NCI-H1105 treated with DMSO at 0.1 percent for 48 hours (cell line): ENCODE measurements at places on chromosomes 3 and 15.

DNA sequence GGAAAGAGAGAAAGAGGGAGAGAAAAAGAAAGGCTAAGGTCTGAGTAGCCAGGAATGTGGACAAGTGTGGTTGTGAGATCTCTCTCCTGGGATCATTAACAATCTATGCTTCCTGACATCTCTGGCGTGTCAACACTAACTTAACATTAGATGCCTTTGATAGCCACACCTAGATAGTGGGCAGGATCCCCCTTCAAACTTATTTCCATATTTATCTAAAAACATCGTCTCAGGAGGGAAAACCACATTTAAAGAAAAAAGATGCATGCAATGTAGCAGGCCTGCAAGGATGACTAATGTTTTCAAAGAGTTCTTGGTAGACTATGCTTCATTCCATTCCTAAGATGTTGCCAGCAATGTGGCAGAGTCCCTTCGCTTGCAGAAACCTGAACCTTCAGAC, 80.9 kb downstream of the MLH1 start:
- DNase-seq = no peak

DNA sequence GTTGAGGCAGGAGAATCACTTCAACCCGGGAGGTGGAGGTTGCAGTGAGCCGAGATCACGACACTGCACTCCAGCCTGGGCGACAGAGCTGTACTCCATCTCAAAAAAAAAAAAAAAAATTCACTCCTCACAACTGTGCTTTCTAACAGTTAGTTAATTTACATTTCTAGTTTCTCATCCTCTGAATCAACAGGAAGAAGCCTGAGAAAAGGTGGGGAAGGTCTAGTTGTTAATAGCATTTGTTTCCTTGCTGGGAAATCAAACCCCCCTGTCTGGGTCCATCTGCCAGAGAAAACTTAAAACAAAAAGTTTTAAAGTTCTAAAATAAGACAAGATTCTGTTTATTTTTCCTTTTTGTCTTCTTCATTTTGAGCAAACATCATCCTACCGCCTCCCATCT, 62.3 kb downstream of the TMEM39A start:
- DNase-seq = no peak

GRCh38 chr3:132134611-132135010, 99.8 kb upstream of the CPNE4 start:
- no peak for DNase-seq

DNA sequence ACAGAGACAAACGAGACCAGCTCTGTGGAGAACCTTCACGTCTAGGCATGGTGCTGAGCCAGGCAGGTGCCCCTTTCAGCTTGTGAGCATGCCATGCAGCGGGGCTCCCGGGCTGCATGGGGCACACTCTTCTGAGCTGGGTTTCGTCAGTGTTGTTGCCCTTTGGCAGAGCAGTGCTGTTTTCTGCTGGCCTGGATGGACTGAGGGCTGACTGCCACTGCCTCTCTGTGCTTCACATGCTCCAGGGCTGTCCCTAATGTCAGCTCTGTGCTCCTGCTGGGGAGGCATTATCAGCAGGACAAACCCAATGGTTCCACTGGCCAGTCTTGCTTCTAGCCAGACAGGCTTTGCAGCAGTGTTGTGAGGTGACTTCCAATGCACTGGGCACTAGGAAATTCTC, 9.5 kb downstream of the GASK1A start:
- DNase-seq = no peak

DNA sequence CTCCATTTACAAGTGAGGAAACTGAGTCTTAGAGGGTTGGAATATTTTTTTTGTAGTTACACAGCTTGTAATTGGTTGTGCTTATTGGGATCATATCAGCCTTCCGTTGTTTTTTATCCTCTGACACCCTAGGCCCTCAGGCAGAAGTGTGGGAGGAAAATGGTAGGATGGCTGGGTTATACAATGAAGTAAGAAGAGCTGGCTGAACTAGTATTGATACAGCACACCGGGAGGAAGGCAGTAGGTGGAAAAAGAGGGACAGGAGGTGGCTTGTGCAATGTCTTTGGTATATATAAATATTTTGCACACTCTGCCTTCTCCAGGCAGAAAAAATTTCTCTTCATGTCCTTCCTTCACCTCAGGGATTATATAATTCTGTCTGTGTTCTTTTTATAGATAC, 214.3 kb upstream of the SGO1 start:
- DNase-seq = no peak

GRCh38 chr15:85750319-85751290, 44.1 kb downstream of the KLHL25 start:
- DNase-seq = no peak

DNA sequence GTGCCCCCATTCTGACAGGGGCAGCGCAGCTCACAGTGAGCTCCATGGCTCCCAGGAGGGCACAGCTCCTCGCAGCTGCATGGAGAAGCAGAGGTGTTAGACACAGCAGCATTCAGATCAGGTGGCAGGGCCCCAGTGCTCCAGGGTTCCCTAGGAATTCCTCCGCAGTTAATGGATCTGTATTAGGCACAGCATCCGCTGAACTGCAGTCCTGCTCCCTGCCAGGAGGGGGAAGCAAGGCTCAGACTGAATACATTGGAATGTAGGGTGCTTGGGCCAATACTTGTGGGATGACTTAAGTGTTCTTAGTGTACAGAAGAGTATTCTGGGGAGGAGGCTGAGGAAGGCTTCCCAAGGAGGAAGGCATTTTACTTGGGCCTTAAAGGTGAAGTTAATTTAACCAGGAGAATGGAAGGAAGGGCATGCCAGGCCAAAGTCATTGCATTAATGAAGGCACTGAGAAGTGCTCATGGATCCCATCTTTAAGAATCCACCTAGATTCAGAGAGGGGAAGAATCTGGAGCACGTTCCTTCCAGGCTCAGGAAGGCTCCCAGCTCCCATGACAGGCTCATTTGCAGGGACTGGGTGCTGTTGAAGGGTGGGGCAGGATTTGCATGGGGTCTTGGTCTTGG, 111.6 kb downstream of the RAB11A start:
- peak; percentile 15 for DNase-seq

- no peak for DNase-seq
Measured at GRCh38 chr3:138289701-138290100, 40.0 kb downstream of the NME9 start.

DNA sequence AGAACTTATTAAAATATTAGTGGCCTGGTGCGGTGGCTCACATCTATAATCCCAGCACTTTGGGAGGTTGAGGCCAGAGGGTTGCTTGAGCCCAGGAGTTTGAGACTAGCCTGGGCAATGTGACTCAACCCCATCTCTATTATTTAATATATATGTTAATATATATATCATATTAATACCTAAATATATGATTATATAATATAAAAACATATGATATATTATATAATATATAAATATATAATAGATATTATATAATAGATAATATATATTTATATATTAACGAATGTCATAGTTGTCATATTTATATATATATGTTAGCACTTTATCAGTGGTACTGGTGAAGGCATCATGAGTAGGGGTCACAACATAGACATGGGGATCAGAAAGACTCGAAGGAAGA, 5.2 kb downstream of the HRG start:
- DNase-seq = no peak

GRCh38 chr15:51816611-51817010, 12.8 kb upstream of the TMOD3 start:
- DNase-seq = no peak

DNA sequence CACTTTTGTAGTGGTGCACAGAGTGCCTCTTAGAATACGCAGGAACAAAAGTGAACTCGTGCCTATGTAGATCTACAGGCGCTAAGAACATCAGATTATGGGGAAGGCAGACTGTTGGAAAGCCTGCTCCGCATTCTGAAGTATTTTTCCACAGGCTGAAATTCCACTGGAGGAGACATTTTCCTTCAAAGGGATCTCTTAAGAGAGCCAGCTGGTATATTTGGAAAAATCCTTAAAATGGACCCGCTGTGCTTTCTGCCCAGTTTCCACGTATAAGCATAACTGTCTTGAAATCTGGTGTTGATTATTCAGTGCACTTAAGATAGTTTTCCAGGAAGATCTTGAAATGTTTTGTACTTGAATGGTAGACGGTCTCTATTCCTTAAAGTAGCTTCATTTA, 34.7 kb upstream of the ICE2 start:
- DNase-seq = no peak

- DNase-seq = no peak
Measured at GRCh38 chr3:112365035-112365434, 32.1 kb downstream of the CD200 start.

DNA sequence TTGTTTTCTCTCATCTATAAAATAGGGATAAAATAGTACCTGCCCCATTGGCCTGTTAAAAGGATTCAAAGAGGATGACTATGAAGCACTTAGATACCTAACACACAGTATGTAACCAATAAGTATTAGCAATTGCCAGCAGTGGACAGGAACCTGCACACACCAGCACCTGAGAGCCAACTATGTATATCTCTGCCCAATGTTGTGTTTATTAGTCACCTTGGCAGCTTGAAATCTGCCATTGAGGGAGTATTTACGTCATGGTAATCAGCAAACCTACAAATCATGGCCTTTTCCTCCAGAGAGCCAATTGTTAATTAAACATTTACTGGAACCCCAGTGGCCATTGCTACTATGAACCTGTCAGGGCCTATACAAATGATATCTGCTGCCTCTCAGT, 13.8 kb downstream of the LARS2 start:
- DNase-seq = no peak

DNA sequence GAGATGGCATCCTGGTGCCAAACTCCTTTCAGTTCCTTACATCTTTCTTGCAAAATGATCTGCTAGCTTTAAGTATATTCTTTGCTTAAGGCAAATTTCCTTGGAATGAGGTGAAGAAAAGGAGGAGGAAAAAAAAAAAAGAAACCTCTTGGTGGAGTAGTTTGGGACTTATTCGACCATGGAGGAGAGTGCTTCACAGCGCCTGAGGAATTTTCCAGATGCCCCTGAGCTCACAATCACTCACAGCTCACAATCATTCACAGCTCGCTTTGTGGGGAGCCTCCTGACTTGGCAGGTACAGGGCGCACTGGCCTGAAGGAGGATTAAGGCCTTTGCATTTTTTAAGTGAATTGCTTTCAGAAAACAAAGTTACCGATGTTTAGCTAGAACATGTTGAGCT, 53.9 kb downstream of the BOC start:
- no peak for DNase-seq

GRCh38 chr15:93026380-93026817, 62.6 kb downstream of the RGMA start:
- no peak for DNase-seq

DNA sequence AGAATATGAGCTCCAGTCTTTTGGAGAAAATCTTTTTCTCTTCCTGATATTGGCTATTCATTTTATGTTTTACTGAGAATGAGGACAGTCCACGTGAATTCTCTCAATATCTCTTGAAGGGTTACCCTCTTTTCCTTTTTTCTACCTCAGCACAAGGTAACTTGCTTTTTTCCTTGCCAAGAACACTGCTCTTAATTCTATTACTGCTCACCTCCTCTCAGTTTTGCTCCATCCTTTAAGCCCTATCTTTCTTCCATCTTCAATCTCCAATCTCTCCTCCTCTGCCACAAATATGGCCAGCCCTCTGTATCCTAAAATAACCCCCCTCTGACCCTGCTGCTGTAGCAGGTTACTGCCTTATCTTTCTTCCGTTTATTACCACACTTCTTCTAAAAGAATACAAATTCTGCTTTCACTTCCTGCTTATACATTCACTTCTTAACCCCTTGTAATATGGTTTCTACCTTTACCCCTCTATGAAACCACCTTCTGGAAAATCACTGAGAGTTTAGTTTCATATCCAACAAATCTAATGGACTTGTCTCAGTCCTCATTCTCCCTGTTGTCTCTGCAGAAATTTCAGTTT, 89.0 kb downstream of the NFKBIZ start:
- DNase-seq = no peak

- DNase-seq = no peak
Measured at GRCh38 chr3:128854475-128854874, 24.9 kb upstream of the ACAD9 start.

GRCh38 chr3:147410526-147411237, 1.5 kb downstream of the ZIC1 start:
- DNase-seq = peak; percentile 50

- DNase-seq = no peak
Measured at GRCh38 chr3:182740710-182741109, 52.6 kb upstream of the ATP11B start.

- DNase-seq = no peak
Measured at GRCh38 chr3:54578417-54578816, 349.4 kb downstream of the LRTM1 start.

GRCh38 chr15:31256378-31257265, 70.0 kb upstream of the KLF13 start:
- DNase-seq = no peak

DNA sequence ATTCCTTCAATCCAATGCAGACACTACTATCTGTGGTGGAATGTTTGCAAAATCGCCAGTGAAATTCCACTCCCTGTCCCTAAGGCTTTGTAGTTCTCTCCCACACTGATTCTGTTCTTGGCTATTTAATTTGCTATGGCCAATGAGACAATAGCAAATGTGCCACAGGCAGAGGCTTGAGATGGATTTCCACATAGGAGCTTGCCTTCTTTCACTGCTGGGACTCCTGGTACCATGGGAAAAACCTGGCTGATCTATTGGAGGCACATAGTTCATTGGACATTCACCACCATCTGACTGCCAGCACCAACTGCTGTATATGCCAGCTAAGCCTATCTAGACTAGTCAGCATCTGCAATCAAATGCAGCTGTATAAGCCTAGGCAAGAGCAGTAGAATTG, 103.8 kb downstream of the NR1D2 start:
- no peak for DNase-seq

DNA sequence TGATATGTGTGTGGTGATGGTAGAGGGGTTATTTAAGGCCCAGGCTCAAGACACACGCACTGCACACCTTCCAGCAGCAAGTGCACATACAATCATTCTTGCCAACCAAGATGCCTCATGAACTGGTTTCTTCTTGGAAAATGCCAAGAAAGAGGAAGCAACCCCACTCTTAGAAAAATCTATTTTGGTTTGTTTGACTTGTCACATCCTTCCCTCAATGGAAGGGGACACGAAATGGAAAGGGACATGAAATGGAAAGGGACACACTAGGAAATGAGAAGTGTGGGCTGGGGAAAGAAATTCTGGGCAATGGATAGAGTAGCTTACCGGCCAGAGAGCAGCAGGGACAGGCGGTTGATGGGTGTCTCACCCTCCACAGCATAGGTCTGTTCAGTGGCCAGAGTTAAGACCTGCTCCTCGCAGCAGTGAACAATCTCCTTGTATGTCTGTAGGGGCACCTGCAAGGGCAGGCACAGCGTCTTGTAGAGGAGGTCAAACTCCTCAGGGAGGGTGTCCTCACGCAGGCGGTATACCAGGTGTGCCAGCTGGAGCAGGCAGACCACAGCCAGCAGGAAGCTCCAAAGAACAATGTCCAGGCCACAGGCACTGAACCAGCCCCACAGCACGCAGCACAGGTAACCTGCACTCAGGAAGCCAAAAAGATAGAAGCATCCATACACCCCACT, 640 bp downstream of the POPDC2 start:
- no peak for DNase-seq

- peak; percentile 8 for DNase-seq
Measured at GRCh38 chr3:70264122-70264780, 48.2 kb downstream of the MDFIC2 start.

GRCh38 chr3:67602816-67603215, 51.6 kb downstream of the SUCLG2 start:
- DNase-seq = no peak
